ENCODE measurements at places on chromosomes 7 and 10.

DNA sequence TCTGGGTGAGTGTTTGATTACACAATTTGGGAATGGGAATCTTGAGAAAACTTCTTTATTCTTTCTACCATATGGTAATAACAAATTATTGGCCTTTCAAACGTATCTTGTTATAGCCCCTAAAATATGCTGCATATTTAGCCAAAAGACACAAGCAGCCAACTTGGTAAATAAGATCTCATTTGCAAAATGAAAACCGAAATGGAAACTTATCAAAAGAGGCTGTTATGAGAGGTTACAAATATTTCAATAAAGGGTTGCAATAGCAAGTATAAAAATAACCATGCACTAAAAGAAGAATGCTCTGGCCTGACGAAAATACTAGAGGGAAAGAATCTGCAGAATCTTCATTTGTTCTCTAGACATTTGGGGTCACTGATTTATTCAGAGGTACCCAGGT, 259.5 kb upstream of the LRRN3 start:
- DNase-seq = no peak

DNA sequence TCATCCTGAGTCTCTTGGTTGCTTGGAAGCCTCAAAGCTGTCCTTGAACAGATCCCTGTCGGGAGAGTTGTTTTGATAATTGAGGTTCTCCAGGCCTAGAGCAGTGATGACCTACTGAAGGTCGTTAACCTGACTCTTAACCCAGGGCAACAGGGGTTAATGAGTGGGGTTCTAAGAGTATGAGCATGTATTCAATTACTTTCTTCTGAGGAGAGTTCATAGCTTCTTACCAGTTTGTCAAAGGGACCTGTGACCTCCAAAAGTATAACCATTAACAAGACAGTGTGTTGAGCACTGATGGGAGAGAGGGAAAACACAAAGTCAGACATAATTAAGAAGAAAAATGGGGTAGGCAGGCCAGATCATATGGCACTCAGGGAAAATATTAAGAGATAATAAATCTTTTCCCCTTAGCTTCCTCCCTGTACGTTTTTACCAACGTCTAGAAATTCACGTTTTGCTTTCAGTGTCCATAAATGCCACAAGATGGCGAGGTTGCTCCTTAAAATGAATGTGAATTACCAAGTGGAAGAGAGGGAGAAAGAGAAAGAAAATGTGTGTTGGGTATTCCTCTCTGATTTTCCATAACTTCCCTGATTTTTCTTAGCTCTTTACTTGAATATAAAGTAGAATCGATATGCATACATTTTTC, 97.6 kb downstream of the SUGCT start:
- peak; percentile 56 for DNase-seq

DNA sequence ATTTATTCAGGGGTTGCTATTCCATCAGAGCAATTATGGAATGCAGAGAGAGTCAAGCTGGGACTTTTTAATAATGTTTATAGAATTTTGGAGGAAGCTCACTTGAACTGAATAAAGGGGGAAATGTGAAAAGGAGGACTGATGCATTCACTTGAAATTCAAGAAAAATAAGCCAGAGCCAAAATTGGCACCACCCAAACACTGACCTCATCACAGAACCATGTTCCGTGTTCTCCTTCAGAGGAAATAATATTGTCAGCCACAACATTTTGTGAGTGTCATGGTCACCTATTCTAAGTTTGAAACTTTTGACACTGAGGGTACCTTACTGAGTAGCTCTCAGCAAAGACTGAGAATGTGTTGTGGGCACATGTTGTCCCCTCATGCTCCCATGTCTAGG, 207.0 kb downstream of the ANK3 start:
- no peak for DNase-seq

- peak; percentile 65 for DNase-seq
Observed at GRCh38 chr7:98330926-98331529, 49.5 kb downstream of the BRI3 start.

GRCh38 chr10:132861116-132861691, 75.3 kb upstream of the NKX6-2 start:
- DNase-seq = no peak

- no peak for DNase-seq
Observed at GRCh38 chr7:69172357-69173077, 425.8 kb upstream of the AUTS2 start.

DNA sequence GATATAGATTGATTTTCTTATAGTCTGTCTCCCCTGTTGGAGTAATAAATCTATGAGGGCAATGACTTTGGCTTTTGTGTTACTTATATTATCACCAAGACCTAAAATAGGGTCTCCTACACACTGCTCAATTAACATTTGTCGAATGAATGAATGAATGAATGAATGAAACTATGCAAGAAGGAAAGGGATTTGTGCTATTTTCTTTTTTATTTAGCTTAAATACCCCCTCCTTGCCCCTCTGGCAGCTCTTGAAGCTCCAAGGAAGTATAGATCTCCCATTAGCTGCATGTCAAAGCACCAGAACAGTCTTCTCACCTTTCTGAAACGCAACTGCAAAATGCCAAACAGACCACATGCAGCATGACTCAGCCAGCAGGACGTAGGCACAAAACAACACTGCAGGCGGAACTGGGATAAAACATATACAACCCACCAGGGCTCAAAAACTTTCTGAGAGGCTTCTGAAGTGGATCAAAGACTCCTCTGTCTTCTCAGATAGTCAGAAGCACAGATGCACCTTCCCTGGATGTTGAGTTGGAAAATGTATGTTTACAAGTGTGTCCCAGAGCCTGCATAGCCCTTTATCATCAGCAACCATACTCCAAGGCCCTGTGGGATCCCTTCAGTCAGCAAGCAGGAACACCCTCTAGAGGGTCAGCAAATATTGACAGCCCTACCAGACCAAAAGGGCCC, 187.8 kb downstream of the NPSR1 start:
- DNase-seq = no peak

- DNase-seq = no peak
Observed at GRCh38 chr10:103794996-103795395, 60.4 kb downstream of the SH3PXD2A start.

DNA sequence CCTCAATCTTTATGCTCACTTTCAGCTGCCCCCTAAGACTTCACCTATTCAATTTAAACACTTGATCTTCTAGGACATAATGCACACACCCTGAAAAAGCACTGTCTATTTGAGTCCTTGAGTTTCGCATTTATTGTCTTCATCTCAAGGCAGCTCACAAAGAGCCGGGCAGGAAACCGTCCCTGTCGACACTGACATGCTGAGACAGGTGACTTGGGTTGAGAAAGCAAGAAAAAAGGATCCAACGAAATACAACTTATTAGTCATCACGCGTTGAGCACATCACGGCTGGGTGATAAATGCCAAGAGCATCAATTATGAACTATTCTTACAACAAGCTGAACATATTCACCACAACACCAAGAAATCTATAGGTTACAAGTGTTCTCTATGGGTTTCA, 91.1 kb downstream of the CALN1 start:
- no peak for DNase-seq

GRCh38 chr10:58587676-58588075, 75.0 kb downstream of the BICC1 start:
- DNase-seq = no peak

DNA sequence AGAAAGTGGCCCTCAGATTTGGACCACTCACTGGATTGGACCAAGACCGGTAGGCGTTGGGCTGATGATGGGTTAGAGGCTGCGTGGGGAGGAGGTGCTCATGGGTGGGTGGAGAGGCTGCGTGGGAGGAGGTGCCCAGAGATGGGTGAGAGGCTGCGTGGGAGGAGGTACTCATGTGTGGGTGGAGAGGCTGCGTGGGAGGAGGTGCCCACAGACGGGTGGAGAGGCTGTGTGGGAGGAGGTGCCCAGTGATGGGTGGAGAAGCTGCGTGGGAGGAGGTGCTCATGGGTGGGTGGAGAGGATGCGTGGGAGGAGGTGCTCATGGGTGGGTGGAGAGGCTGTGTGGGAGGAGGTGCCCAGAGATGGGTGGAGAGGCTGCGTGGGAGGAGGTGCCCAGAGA, 346.3 kb downstream of the PAXIP1 start:
- no peak for DNase-seq

GRCh38 chr7:21507627-21508343, 35.1 kb upstream of the DNAH11 start:
- peak; percentile 35 for DNase-seq

DNA sequence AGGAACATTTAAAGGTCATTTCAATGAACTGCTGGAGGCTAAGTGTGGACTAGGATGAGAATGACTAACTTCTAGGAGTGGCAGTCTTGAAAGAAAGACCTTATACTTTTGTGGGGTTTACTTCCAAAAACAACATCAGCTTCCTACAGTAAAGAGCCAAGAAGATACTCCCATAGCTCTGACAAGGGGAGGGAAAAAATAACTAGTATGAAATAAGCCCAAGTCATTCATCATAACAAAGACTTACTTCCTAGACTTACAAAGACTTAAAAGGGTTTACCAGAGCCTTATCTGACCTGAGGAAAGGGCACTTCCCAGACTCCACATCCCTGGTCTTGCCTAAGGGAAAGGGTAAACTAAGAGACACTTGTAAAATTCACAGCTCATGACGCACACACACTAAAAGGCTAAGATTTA, 31.7 kb downstream of the ARHGAP12 start:
- DNase-seq = peak; percentile 82

GRCh38 chr10:117455346-117455745, 80.1 kb upstream of the PDZD8 start:
- no peak for DNase-seq

GRCh38 chr10:89609833-89610346, 35.2 kb downstream of the PANK1 start:
- no peak for DNase-seq

GRCh38 chr7:55073976-55074528, 55.2 kb downstream of the EGFR start:
- DNase-seq = no peak

- DNase-seq = peak; percentile 42
Observed at GRCh38 chr7:95609277-95609971, 13.1 kb upstream of the PDK4 start.

DNA sequence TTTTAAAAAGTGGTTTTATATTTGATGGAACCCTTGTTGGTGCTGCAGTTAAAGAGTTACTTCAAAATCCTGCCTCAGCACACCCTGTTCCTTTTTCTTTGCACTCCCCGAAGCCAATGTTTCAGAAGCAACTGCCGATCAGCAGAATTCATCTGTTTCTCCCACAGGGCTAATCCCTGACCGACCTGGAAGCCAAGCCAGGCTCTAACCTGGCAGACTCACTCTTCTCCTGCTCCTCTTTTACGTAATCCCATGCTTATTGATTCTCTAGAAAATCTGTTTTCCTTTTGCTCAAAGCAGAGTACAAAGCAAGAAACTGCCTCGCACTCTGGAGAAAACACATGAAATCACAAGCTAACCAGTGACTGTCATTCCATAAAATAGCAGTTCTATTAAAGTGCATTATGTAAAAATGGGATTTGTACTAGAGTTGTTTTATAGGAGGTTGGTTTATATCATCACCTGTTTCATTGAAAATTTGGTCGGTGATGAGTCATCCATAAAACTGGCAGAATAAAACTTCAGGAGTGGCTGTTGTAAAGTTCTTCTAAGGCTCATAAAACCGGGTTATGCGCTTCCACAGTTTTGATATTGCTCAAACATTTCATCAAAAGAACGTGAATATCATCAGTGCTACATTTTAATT, 99.9 kb downstream of the CNTNAP2 start:
- no peak for DNase-seq

- no peak for DNase-seq
Observed at GRCh38 chr10:131065673-131066305, 245.7 kb downstream of the TCERG1L start.

DNA sequence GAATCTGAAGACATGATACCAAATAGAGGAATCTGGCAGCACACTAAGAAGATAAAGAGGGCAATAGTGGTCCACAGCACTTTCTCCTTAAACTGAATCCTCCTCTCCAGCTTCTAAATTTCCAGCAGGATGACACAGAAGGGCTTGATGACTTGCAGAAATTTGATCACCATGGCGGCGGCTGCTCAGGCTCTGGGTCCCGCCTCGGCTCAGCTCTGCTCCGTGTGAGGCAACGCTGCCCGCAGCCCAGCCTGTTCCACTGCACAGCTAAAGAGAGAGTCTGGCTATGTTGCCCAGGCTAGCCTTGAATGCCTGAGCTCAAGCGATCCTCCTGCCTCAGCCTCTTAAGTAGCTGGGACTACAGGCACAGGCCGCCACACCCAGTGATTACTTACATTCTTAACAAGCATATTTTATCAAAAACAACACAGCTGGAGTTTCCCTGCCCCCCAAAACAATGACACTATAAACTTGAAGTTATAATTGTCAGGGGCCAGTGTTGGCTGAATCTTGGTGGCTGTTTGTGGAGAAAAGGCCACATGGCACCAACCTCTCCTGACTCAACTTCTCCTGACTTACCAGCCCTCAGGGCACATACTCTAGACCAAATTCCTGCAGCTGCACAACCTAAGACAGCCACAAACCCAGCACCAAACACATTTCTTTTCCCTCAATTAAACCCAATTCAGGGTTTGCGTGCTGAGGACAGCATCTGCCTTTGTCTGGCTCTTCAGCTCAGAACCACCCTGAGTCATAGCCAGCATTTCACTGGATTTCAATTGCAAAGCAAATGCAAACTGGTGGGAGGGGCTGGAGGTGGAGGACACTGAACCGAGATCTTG, 11.6 kb upstream of the TNPO3 start:
- peak; percentile 98 for DNase-seq

- no peak for DNase-seq
Observed at GRCh38 chr7:55170335-55171069, 151.7 kb downstream of the EGFR start.
